Body of pancreas (tissue), 4 donors: ENCODE measurements at places on chromosomes 2 and 18. TPM values are rescaled to one million over a fixed set of nuclear protein-coding genes. Genes with fewer than 3 reads are reported as not detected.

DNA sequence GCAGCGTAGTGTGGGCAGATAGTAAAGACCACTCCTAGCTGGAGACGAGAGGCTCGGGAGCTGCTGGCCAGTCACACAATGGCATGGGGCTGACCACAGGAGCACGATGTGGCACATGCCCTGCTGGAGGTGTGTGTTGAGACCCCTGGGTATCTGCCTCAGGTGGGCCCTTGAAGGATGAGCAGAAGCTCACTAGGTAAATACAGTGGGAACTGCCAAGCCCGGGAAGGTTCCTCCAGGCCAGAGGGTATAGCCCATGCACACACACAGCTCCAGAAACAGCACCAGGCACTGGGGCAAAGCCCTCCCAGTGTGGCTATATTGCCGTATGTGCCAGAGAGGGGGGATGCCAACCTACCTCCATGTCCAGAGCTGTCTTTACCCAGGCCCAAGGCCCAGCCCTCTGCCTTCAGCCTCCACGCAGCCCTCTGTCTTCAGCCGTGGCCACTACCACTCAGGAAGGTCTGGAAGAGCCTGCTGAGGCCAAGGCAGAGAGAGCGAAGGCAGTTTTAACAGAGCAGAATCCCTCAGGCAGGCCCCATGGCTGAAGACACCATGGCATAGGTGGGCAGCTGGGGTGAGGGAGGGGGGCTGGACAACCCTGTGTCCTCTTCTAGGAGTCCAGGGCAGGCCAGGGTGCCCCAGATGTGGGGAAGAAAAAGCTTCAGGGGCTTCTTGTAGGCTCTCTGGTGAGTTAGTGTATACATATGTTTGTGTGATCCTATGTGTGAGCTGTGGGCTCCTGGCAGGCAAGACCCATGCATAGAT is 7.0 kb upstream of the ARID5A start:
- no peak for DNase-seq
- no peak overlapping the region for H3K27ac ChIP-seq
- no peaks in the 10 kb centered on the region for H3K27me3 ChIP-seq
- peaks cover 18% of the 10 kb centered on the region for H3K4me1 ChIP-seq

- H3K4me1 ChIP-seq: no peaks in the 10 kb centered on the region
- H3K27me3 ChIP-seq: no peaks in the 10 kb centered on the region
- H3K4me3 ChIP-seq: no peak overlapping the region
- DNase-seq: no peak
Measured at GRCh38 chr2:175769200-175769599, 232.9 kb downstream of the LNPK start.

DNA sequence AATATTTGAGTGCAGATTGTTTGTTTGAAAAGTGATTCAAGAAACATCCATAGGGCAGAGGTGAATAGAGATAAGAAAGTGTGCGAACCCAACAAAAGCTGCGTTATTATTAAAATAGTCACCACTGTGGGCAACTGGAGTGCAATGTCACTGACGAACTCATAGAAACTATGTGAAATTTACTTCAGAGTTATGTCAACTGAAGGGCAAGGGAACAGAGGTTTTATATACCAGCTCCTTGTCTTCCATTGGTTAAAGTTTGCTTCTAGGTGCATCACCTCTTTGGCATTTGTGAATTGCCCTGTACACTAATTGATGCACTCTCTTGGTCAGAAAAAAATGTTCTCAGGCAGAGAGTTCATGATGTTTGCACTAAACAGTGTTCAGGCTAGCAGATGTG is 110.5 kb upstream of the NYAP2 start:
- no peak for DNase-seq
- H3K4me3 ChIP-seq: no peak overlapping the region
- H3K4me1 ChIP-seq: no peaks in the 10 kb centered on the region

GRCh38 chr2:240642806-240643092 is 17.5 kb downstream of the GPR35 start:
- no peaks in the 10 kb centered on the region for H3K4me1 ChIP-seq
- H3K36me3 ChIP-seq: no peaks in the 10 kb centered on the region
- H3K27ac ChIP-seq: no peak overlapping the region
- DNase-seq: no peak
- no peaks in the 10 kb centered on the region for H3K27me3 ChIP-seq

DNA sequence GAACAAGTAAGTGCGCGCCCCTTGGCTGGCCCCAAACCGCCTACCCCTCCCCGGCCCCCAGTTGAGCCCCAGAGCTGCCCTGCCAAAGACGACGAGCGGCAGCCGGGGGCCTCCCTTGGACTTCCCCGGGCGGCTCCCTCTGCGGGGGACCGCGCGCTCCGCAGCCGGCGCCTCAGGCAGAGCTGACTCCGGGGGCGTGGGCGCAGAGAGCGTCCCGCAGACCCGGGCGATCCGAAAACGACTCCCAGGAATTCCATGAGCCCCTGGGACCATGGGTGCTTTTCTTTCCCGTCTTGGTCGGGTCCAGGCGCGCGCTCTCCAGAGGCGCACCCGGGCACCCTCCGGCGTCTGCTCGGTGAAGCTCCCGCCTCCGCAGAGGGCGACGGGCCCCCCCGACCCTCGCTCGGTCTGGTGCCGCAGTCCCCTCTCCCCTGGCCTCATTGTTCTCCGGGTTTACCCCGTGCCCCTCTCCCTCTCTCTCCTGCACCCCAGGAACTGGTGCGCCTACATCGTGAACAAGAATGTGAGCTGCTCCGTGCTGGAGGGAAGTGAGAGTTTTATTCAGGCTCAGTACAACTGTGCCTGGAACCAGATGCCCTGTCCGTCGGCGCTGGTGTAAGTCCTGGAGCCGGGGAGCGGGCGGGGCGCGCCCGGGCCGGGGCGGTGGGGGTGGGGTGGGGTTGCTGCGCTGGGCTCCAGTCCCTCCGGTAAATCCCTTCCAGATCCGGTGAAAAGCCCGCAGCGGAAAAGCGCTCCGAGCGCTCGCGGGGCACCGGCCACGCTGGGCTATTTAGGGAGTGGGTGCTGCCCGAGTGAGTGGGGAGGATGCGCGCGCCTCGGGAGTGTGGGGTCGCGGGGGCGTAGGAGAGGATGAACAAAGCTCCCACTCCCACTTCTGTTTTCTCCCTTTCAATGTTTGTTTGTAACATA is 776 bp downstream of the EMILIN2 start:
- no peaks in the 10 kb centered on the region for H3K27me3 ChIP-seq
- no peak for DNase-seq
- peak overlapping the region; percentile 60 for H3K27ac ChIP-seq
- H3K4me1 ChIP-seq: peaks cover 22% of the 10 kb centered on the region
- H3K36me3 ChIP-seq: no peaks in the 10 kb centered on the region
- H3K4me3 ChIP-seq: peak overlapping the region; percentile 17

DNA sequence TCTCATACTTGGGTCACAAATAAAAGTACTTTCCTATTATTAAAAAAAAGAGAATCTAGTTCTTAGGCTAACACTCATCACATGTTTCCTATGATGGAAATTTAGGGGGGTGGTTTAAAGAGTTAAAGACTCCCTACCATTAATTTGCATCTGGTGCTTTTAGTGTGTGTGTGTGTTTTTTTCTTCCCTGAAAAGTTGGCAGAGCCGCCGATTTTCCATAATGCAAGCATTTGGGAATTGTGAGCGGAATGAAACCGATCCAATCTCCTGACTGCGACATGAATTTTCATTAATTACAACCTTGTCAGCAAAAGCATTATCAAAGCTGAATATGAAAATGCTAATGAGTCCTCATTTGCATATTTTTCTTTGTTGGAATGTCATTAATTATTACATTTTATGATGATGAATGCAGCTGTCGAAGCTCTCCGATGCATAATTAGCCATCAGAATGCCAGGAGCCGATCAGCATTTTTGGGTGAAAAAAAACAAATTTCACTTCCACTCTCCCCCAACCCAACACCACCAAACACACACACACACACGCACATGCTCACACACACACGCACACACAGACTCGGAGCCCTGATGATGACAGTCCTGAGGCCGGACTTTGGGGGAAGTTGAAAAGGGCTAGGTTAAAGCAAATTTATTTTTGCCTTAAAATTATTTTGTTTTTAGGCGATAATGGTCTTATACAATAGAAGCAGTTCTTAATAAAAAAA is 165.4 kb downstream of the TCF4 start:
- no peak overlapping the region for H3K4me3 ChIP-seq
- no peak for DNase-seq
- H3K36me3 ChIP-seq: no peaks in the 10 kb centered on the region
- peaks cover 5% of the 10 kb centered on the region for H3K4me1 ChIP-seq
- H3K27me3 ChIP-seq: no peaks in the 10 kb centered on the region

Gene PPIG
- 22.3 TPM for total RNA-seq

DNA sequence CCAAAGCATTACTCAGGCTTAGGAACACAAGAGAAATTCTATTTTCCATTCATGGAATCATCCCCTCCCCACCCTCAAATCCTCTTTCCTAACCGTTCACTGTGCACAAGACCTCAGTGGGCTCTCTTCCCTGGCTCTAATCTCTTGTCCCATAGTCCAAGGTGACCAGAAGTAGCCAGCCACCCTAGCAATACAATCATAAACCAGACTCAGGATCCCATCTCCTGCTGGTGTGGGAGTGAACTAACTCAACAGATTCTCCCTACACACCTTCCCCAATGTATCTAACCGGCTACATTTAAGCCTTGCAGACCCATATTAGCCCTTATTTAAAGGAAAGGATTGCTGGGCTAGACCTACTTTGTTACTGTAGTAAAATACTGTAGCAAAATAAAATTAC is 45.5 kb downstream of the HNRNPLL start:
- H3K27me3 ChIP-seq: no peaks in the 10 kb centered on the region
- no peak for DNase-seq
- no peak overlapping the region for H3K27ac ChIP-seq
- no peak overlapping the region for H3K4me3 ChIP-seq

GRCh38 chr2:85319796-85320195 is 8.0 kb downstream of the TGOLN2 start:
- no peaks in the 10 kb centered on the region for H3K36me3 ChIP-seq
- no peaks in the 10 kb centered on the region for H3K27me3 ChIP-seq
- H3K4me3 ChIP-seq: no peak overlapping the region

Gene GRHL1
- total RNA-seq: 4.2 TPM

DNA sequence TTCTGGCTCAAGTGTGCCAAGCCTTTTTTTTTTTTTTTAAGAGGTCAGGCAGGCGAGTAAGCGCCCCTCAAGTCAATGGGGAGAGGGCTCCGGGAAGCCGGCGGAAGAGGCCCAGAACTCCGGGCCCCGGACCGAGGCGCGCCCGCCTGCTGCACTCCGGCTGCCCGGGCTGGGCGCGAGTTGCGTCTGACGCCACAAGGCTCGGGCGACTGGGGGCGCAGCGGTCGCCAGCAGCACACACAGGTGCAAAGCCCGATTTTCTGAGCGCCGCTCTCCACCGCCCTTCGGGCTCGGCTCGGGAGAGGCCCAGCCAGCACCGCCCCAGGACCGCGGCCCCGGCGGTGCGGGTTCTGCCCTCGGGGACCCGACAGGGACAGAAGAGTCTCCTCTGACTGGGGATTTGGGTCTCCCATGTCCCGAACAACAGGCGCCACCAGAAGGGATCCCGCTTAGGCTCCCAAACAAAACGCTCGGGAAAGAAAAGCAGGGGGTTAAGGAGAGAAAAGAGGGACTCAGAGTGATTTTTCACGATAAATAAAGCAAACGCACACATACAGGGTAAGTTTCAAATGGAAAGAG is 787 bp downstream of the ERBB4 start:
- H3K4me3 ChIP-seq: peak overlapping the region; percentile 27
- peaks cover 19% of the 10 kb centered on the region for H3K4me1 ChIP-seq
- peak; percentile 66 for DNase-seq
- peak overlapping the region; percentile 76 for H3K27ac ChIP-seq
- no peaks in the 10 kb centered on the region for H3K27me3 ChIP-seq

GRCh38 chr2:149719695-149720094 is 132.1 kb upstream of the MMADHC start:
- no peaks in the 10 kb centered on the region for H3K4me1 ChIP-seq
- no peaks in the 10 kb centered on the region for H3K36me3 ChIP-seq
- H3K27ac ChIP-seq: no peak overlapping the region
- no peak for DNase-seq
- no peaks in the 10 kb centered on the region for H3K27me3 ChIP-seq
- H3K4me3 ChIP-seq: no peak overlapping the region

GRCh38 chr2:130385709-130386108 is 29.9 kb downstream of the PTPN18 start:
- no peak overlapping the region for H3K4me3 ChIP-seq
- no peaks in the 10 kb centered on the region for H3K36me3 ChIP-seq
- H3K4me1 ChIP-seq: peaks cover 8% of the 10 kb centered on the region
- no peak for DNase-seq
- H3K27ac ChIP-seq: no peak overlapping the region

DNA sequence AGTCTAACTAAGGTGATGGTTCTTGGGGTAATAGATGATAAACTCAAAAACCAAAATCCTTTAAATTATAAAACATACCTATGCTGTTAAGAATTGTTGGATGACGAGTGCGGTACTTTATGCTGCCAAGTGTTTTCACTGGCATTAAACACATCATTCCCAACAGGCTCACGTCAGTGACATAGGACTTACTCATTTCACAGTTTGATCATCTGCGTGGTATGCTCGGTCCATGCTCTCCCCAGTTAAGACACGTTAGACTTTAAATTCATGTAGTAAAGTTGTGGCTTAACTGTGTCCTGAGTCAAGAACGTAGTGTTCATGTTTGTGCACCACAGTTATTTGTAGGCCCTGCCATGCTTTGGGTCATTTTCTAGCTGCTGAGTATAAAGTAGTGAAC is 125.6 kb upstream of the MYT1L start:
- H3K27ac ChIP-seq: no peak overlapping the region
- H3K27me3 ChIP-seq: no peaks in the 10 kb centered on the region
- H3K4me1 ChIP-seq: peaks cover 5% of the 10 kb centered on the region
- H3K36me3 ChIP-seq: no peaks in the 10 kb centered on the region
